ENCODE measurements at places on chromosomes 2 and 18.

- DNase-seq = no peak
- H3K36me3 ChIP-seq = no peaks in the 10 kb centered on the region
- peaks cover 38% of the 10 kb centered on the region for H3K27me3 ChIP-seq
- no peaks in the 10 kb centered on the region for H3K4me1 ChIP-seq
- no peak overlapping the region for H3K27ac ChIP-seq
These were observed 914 bp downstream of the STEAP3 start for GRCh38 chr2:119224391-119225104.

DNA sequence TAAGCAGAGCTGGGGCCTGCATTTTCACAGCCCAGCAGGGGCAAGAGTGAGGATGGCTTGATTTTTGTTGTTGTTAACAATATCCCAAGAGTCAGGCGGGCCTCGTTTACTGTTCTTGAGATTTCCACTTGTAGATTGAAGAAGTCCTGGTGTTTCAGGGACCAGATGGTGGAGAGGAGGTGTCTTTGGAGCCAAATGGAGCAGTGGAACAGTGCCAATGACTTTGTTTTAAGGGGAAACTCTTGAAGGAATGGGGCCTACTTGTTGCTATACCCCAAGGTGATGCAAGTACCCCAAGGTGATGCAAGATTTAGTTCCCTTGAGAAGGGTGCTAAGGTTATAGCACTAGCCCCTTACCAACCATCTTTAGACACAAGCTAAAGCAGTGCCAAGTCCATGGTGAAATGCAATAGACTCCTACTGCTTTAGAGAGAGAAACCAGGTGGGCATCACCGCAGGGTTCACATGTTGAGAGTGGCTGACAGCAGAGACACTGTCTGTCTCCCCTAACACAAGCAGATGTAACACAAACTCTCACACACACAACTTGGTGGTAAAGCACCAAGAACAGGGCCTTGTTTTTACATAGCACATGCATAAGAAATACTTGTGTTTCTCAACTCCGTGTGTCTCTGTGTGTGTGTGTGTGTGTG is 44.0 kb downstream of the HK2 start:
- H3K27me3 ChIP-seq = no peaks in the 10 kb centered on the region
- H3K27ac ChIP-seq = no peak overlapping the region
- peaks cover 59% of the 10 kb centered on the region for H3K36me3 ChIP-seq
- no peak for DNase-seq

DNA sequence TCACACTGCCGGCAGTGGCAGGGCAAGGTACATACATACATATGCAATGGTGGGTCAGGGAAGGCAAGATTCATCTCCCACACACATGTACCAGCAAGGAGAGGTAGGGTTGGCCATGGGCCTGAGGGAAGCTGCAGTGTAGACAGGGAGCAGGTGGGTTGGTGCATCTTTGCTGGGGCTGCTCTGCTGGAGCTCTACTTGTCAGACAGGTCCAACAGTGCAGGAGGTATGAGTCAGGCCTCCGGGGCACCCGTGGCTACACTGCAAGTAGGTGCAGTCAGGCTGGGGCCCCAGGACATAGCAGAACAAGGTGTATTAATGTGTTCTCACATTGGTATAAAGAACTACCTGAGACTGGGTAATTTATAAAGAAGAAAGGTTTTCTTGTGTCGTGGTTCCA is 281.1 kb upstream of the COL3A1 start:
- no peak for DNase-seq
- no peaks in the 10 kb centered on the region for H3K36me3 ChIP-seq
- H3K4me1 ChIP-seq = no peaks in the 10 kb centered on the region
- no peak overlapping the region for H3K4me3 ChIP-seq
- no peaks in the 10 kb centered on the region for H3K27me3 ChIP-seq

DNA sequence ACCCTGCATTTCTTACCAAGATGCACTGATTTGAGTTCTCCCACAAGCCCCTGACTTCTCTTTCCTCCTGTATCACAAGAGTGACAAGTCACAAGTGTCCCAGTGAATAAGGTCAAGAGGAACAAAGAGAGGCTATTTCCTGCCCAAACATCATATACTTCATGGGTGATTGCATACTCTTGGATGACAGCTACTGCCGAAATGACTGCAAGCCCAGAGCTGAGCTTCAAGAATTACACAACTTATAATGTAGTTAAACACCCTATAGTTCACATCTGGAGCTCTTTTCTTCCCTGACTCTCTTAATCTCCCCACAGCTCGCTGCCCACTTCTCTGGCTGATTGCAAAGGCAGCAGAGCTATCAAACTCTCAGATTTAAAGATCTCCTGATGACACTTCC is 289.7 kb upstream of the PARD3B start:
- no peak overlapping the region for H3K27ac ChIP-seq
- no peaks in the 10 kb centered on the region for H3K4me1 ChIP-seq
- no peak for DNase-seq

DNA sequence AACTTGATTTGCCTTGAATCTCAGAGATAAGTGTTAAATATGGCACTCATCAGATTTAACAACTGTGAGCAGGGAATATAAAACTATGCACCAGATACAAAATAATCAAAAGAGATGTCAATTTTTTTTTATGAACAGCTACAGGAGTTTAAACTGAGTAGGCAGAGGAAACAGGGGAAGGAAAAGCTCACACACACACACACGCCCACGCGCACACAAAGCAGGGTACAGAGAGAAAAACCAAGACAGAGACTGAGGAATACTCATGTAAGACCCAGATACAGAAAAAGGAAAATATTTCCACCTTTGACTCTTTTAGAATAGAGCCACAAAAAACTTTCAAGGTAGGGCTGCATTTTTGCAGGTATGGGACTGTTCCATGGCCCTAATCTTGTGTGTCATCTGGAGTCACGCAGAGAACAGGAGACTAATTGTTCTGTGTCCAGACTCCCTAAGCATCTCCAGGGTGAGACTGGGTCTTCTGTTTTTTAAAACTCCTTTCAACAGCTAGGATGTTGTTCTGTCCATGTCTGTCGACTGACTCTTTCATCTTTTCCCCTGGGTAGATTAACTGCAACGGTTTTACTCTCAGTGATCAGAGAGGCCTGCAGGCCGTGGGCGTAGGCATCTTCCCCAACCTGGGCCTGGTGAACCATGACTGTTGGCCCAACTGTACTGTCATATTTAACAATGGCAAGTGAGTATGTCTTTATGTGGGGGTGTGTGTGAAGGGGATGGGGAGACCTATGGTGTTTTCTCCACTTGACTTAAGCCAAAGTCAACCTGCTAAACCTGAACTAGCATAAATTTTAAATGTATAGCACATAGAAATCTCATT is 23.0 kb downstream of the SMYD1 start:
- peaks cover 1% of the 10 kb centered on the region for H3K27me3 ChIP-seq
- no peak overlapping the region for H3K4me3 ChIP-seq
- peaks cover 2% of the 10 kb centered on the region for H3K4me1 ChIP-seq

GRCh38 chr18:77919923-77920322 is 670.3 kb downstream of the GALR1 start:
- no peaks in the 10 kb centered on the region for H3K4me1 ChIP-seq
- DNase-seq = no peak
- H3K27me3 ChIP-seq = no peaks in the 10 kb centered on the region
- H3K36me3 ChIP-seq = no peaks in the 10 kb centered on the region
- no peak overlapping the region for H3K4me3 ChIP-seq

- no peaks in the 10 kb centered on the region for H3K36me3 ChIP-seq
- H3K27ac ChIP-seq = no peak overlapping the region
- no peak overlapping the region for H3K4me3 ChIP-seq
- DNase-seq = no peak
- no peaks in the 10 kb centered on the region for H3K27me3 ChIP-seq
These were observed 550.3 kb upstream of the TNP1 start for GRCh38 chr2:217409949-217410680.

GRCh38 chr2:189299974-189300373 is 120.4 kb upstream of the COL5A2 start:
- DNase-seq = no peak
- H3K4me1 ChIP-seq = peaks cover 51% of the 10 kb centered on the region
- no peak overlapping the region for H3K27ac ChIP-seq
- peaks cover 5% of the 10 kb centered on the region for H3K36me3 ChIP-seq

GRCh38 chr2:26639685-26640243 is 1.4 kb downstream of the CIB4 start:
- H3K27ac ChIP-seq = no peak overlapping the region
- H3K4me3 ChIP-seq = no peak overlapping the region
- H3K36me3 ChIP-seq = no peaks in the 10 kb centered on the region
- H3K27me3 ChIP-seq = peaks cover 20% of the 10 kb centered on the region

- no peaks in the 10 kb centered on the region for H3K36me3 ChIP-seq
- no peak overlapping the region for H3K27ac ChIP-seq
- H3K4me3 ChIP-seq = no peak overlapping the region
- H3K4me1 ChIP-seq = peaks cover 16% of the 10 kb centered on the region
These were observed 95.0 kb upstream of the LDAH start for GRCh38 chr2:20917719-20918572.

- H3K27me3 ChIP-seq = no peaks in the 10 kb centered on the region
- DNase-seq = no peak
- H3K27ac ChIP-seq = no peak overlapping the region
- no peak overlapping the region for H3K4me3 ChIP-seq
These were observed 850.7 kb downstream of the NRXN1 start for GRCh38 chr2:50181212-50181611.

DNA sequence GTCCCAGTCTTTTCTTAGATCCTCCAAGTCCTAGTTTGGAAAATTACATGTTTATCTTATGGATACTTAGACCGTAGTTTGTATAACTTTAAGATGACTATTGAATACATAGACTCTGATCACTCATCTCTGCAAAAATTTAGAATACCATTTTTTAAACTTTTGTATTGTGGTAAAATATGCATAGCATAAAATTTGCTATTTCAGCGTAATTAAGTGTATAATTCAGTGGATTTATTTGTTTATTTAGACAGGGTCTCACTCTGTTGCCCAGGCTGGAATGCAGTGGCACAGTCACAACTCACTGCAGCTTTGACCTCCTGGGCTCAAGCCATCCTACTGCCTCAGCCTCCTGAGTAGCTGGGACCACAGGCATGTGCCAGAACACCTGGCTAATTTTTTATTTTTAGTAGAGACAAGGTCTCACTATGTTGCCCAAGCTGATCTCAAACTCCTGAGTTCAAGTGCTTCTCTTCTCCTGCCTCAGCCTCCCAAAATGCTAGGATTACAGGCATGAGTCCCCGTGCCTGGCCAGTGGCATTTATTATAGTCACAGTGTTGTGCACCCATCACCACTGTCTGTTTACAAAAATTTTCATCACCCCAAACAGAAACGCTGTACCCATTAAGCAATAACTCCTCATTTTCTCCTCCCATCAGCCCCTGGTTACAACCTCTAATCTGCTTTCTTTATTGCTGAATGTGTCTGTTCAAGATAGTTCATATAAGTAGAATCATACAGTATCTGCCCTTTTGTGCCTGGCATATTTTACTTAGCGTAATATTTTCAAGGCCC is 90.0 kb downstream of the MAP3K20 start:
- peaks cover 2% of the 10 kb centered on the region for H3K27me3 ChIP-seq
- no peak for DNase-seq
- no peak overlapping the region for H3K4me3 ChIP-seq
- no peaks in the 10 kb centered on the region for H3K4me1 ChIP-seq
- H3K27ac ChIP-seq = no peak overlapping the region
- H3K36me3 ChIP-seq = no peaks in the 10 kb centered on the region

- no peaks in the 10 kb centered on the region for H3K27me3 ChIP-seq
- H3K27ac ChIP-seq = no peak overlapping the region
- H3K36me3 ChIP-seq = no peaks in the 10 kb centered on the region
- H3K4me3 ChIP-seq = no peak overlapping the region
- no peak for DNase-seq
These were observed 34.4 kb upstream of the NT5C1B start for GRCh38 chr2:18623782-18624181.

DNA sequence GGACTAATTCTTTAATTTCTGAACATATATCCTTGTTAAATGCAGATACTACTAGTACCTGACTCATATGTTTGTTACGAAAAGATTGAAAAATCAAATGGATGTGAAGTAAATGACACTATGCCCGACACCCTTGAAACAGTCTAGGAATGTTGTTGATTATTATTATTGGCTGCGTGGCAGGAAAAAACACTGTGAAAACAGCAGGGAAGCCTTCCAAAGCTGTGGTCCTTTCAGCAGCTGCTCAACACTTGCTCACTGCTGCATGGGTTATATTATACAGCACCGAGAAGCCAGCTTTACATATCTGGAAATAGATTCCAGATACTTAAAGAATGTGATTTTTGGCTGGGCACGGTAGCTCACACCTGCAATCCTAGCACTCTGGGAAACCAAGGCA is 26.5 kb downstream of the CRYGD start:
- peaks cover 3% of the 10 kb centered on the region for H3K27me3 ChIP-seq
- H3K36me3 ChIP-seq = no peaks in the 10 kb centered on the region
- H3K4me1 ChIP-seq = peaks cover 11% of the 10 kb centered on the region
- H3K4me3 ChIP-seq = no peak overlapping the region
- no peak overlapping the region for H3K27ac ChIP-seq
- no peak for DNase-seq

DNA sequence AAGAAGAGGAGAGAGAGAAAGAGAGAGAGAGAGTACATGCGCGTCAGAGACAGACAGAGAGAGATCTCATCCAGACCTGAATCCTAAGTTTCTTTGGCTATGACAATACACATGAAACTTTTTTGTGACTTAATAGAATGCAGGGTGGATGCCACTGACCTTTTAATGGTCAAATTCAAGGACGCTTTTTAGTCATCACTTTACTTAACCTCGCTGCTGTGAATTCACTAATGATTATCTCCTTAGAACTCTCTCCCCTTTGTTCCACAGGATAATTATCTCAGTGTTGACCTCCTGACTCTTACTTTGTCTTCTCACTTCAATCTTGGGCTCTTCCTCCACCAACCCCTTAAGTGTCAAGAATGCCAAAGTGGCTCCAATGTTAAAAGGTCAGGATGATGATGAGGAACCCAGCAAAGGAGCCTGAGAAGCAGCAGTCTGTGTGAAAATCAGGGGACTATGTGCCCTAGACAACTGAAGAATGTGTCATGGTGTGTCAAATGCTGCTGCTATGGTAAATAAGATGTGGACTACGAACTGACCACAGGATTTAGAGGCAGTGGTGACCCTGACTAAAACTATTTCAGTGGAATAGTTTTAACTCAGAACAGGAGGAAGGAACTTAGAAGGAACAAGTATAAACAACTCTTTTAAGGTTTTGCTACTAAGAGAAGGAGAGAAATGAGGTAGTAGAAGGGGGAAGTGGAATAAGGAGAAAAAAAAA is 382.1 kb downstream of the ZEB2 start:
- H3K4me3 ChIP-seq = no peak overlapping the region
- peaks cover 18% of the 10 kb centered on the region for H3K36me3 ChIP-seq
- DNase-seq = no peak

GRCh38 chr2:20343128-20343527 is 7.5 kb downstream of the PUM2 start:
- no peaks in the 10 kb centered on the region for H3K27me3 ChIP-seq
- H3K4me3 ChIP-seq = no peak overlapping the region
- H3K27ac ChIP-seq = no peak overlapping the region
- DNase-seq = no peak
- H3K36me3 ChIP-seq = peaks cover 36% of the 10 kb centered on the region
- peaks cover 67% of the 10 kb centered on the region for H3K4me1 ChIP-seq

DNA sequence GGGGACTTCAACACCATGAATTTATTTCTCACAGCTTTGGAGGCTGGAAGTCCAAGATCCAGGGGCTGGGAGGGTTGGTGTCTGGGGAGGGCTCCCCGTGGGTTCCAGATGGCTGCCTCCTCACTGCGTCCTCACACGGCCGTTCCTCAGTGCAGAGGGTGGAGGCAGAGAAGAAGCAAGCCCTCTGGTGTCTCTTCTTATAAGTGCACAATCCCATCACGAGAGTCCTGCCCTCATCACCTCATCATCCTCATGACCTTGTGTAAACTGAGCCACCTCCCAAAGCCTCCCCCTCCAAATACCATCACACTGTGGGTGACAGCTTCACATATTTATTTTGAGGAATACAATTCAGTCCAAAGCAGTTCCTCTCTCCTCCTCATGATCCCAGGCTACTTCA is 26.3 kb downstream of the TMEM163 start:
- peaks cover 24% of the 10 kb centered on the region for H3K27me3 ChIP-seq
- H3K4me1 ChIP-seq = no peaks in the 10 kb centered on the region
- H3K27ac ChIP-seq = no peak overlapping the region
- peaks cover 3% of the 10 kb centered on the region for H3K36me3 ChIP-seq
